ENCODE measurements at places on chromosomes 6 and 20.

- DNase-seq, result no peak
Observed at GRCh38 chr6:162151021-162151665, 576.4 kb downstream of the PRKN start.

GRCh38 chr6:117233145-117233544 is 32.2 kb upstream of the VGLL2 start:
- DNase-seq, result no peak

GRCh38 chr6:116386581-116387299 is 16.0 kb downstream of the DSE start:
- DNase-seq, result no peak

DNA sequence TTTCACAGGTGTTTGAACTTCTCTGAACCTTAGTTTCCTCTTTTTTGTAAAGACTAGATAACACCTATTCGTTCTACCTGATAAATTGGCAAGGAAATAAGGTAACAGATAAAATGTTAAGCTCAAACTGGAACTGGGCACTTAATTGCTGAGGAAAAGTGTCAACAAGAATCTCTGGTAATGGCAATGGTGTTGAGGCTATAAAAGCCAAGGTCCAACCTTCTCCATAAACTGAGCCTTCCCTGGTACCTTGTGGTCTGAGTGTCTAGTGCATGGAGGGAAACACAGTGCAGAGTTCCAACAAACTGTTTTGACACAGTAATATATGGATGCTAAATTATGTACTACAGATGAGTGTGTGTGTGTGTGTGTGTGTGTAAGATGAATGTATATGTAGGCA is 33.4 kb upstream of the GSTA4 start:
- DNase-seq, result no peak

- no peak for DNase-seq
Observed at GRCh38 chr20:37757550-37757949, 63.7 kb downstream of the CTNNBL1 start.

DNA sequence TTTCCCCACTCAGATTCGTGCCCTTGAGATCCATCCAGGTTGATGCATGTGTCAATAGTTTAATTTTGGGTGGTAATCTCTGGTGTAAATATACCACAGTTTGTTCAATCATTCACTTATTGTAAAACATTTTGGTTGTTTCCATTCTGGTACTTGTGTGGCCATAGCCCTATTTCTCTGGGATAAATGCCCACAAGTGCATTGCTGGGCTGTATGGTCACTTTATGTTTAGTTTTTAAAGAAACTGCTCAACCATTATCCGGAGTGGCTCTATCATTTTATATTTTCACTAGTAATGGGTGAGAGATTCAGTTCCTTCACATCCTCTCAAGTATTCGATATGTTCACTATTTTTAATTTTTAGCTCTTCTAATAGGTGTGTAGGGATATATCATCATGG is 60.7 kb upstream of the RNF24 start:
- no peak for DNase-seq

DNA sequence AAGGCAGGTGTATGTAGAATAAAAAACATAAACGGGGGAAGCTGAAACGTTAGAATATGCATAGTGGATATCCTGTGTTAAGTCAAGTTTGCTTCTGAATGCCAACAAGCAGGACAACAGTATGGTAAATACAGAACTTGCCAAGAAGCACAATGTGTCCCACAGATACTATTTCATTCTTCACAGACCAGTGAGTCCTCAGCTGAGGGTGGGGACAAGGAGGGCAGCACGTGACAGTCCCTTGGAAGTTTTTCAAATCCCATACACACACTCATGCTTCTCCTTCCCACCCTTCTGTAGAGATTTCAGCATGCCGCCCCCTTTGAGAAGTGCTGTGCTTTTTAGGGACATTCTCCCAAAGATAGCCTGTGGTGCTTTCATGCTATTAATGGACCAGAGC is 268.5 kb upstream of the ECI2 start:
- no peak for DNase-seq

GRCh38 chr6:139290787-139291311 is 949 bp downstream of the TXLNB start:
- peak; percentile 96 for DNase-seq

GRCh38 chr6:87756858-87757257 is 54.8 kb upstream of the AKIRIN2 start:
- no peak for DNase-seq

DNA sequence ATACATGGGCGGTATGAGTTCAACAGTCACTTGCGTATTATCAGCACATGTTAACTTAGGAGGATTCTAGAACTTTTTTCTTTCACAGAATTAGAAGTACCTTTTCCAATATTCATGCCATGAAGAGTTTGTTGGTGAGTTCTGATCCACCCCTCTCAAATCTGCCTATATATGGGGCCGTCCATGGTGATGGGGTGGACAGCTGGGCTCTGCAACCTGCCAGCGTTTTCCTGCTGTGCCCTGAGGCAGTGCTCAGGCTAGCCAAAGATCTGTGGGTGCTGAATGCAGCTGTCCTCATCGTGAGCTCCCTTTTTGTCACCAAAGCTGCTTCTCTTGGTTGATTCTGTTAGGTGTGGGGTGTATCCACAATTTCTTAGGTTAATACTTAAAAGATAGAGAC is 88.7 kb downstream of the THBS2 start:
- no peak for DNase-seq

DNA sequence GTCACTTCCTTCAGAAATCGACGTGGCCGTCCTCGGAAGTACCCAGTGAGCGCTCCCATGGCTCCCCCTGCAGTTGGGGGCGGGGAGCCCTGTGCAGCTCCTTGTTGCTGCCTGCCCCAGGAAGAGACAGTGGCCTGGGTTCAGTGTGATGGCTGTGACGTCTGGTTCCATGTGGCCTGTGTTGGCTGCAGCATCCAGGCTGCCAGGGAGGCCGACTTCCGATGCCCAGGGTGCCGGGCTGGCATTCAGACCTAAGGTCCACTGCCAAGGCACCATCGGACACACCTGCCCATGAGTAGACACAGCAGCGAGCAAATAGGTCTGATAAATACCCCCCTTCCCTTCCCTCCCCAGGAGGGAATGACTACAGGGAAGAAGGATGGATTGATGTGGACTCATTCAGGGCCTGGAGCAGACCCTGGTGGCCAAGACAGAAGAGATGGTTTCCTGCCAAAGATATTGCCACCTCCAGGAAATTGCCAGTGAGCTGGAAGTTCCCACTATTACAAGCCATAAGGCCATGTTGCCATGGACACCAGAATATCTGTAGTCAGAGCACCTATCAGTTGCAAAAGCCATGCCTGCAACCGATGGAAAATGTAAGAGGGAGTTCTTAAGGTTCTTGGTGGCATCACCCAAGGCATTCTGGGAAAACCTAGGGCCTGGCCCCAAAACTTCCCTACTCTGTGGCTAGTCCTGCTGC is 4.2 kb downstream of the TCF19 start:
- DNase-seq, result no peak

GRCh38 chr6:63689421-63689820 is 53.8 kb downstream of the PHF3 start:
- DNase-seq, result no peak

DNA sequence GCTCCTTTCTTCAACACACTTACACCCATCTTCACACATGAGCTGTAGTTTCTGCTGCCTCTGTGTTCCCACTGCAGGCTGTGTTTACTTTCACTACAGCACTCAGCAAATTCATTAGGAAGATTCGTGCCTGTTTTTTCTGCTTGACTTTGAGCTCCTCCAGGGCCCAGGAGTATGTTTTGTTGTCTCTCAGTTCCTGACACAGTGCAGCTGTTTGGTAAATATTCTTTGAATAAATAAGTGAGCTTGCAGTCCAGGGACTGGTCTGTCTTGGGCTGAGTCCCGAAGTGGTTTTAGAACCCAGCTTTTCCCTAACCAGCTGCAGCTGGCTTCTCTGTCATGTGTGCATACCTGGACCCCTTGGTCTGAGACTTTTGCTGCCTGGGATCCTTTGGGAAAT is 46.6 kb upstream of the CCN6 start:
- DNase-seq, result no peak

- no peak for DNase-seq
Observed at GRCh38 chr20:54179946-54180345, 6.2 kb upstream of the CYP24A1 start.

- no peak for DNase-seq
Observed at GRCh38 chr6:20906945-20907344, 372.7 kb downstream of the CDKAL1 start.

- no peak for DNase-seq
Observed at GRCh38 chr20:12203981-12204380, 286.3 kb downstream of the BTBD3 start.

- DNase-seq, result no peak
Observed at GRCh38 chr6:129785047-129785755, 75.2 kb upstream of the ARHGAP18 start.

DNA sequence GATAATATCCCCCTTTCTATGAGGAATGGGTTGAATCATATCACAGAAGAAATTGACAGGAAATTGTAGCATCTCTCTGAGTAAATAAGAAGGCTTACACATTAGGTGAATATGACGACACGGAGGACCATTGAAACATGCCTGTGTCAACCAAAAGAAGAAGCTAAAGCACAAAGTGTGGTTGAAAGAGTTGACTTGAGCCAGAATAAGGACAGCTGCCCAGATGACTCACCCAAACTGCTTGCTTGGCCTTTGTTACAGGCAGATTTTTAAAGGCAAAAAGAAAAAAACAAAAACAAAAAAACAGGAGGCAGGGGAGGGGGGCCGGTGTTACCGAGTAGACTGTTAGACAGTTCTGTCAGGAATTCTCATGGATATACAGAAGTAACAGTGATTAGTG is 129.8 kb upstream of the EDN1 start:
- no peak for DNase-seq

DNA sequence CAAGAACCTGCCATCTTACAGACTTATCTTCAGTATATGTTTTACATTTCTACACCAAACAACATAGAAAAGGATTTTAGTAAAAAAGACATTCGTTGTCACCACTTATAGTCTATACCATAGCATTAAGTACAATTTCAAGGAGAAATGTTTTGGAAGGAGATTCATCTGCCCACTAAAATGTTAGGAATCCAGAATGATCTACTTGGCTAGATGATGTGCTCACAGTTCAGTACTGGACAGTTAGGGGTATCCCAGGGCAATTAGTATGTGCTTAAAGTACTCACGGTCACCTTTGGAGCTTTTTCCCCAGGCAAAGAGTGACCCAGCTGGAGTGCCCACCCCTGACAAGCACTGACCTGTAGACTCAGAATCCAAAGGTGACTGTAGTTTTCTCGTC is 222.9 kb downstream of the SLC24A3 start:
- no peak for DNase-seq

DNA sequence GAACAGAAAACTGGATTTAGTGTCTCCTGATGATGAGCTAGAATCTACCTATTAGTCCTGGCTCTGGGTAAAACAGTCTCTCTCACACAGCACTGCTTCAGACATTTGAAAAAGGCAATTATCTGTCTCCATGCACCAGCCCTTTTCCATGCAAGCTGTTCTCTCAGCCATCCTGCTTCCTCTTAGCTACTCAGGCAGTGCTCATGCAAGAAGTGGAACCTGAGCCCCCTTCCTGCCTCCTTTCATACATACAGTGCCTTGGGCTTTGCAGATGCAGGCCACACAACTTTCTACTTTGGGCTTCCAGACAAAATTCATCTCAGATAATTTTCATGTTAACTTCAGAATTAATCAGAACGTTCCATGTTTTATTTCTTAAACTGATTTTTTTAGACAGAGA is 151.3 kb downstream of the RALGAPA2 start:
- no peak for DNase-seq

GRCh38 chr6:39204646-39205244 is 24.5 kb downstream of the KCNK5 start:
- DNase-seq, result no peak

DNA sequence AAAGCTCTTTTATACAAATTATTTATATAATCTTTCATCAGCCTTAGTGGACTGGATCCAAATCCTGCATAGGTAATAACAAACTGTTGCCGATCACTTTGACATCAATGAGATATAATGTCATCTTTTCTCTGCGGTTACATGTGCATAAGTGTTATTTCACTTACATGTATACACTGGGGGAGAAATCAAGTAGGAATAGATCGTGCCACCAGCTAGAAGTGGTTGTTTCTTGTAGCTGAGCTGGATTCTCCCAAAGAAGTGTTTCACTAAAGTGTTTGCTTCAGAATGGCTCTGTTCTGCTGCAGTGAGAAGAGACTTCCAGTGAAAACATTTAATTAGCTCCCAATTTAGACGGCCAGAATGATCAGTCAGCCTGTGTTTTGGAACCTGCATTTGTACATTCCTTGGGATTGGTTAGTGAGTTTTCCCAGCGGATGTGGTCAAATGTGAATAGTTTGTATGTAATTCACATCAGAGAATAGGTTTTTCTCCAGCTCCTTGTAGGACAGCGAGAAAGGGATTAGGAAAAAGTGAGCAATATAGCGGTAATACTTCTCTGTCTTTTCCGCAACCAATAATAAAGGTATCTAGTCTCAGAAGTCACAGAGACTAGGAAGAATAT is 163.1 kb upstream of the CCN2 start:
- DNase-seq, result no peak

DNA sequence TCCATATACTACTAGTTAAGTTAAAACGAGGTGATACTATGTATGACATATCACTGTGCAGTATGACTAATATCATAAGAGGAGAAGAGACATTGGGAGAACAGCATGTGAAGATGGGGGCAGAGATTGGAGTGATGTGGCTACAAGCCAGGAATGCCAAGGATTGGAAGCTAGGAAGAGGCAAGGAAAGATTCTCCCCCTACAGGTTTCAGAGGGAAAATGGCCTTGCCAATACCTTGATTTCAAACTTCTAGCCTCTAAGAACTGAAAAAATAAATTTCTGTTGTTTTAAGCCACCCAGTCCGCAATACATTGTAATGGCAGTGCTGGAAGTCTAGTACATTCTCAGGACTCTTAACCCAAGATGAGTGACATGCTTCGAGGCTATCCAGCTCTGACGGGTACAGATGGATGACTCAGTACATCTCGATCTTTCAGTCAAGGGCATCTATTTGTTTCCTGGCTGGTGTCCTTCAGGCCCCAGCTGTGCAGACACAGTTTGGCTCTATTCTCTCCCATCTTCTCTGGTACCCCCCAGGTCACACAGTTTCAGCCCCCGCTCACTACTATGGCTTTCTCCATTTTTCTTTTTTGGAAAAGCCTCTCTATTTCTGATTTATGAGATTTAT is 55.5 kb upstream of the THEMIS start:
- DNase-seq, result no peak

DNA sequence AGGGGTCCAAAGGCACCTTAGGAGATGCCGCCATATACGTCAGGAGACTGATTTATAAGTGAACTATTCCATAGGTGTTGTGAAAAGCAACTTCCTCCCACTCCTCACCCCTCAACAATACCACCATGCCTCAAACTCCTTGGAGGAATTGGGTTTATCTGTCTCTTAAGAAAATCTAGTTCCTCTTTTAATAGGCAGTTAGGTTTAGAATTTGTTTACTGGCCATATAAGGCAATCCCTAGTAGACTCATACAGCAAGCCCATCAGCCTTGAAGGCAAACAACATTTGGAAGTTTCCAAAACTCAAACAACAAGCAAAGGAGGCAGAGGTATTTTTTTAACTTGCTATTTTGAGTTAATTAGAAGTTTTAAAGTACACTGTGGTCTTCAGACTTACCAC is 66.1 kb downstream of the PRND start:
- no peak for DNase-seq

DNA sequence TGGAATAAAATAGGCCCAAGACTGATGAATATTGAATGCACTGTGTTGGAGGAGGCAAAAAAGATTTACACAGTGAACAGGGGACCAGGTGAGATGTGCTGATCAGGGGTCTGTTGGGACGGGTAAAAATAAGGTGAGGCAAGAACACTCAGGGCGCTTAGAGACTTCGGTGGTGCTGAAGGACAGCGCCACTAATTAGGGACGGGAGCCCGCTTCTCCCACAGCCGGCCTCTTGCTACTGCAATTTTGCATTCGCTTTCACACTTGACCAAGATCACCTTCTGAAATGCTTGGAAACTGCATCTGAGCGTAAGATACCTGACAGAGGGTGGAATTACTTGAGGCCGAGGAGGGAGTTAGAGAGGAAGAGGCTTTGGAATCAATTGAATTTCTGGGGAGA is 7.3 kb downstream of the TFAP2D start:
- no peak for DNase-seq
